ENCODE measurements at places on chromosomes 6 and 20. TPM values are rescaled to one million over a fixed set of nuclear protein-coding genes. Genes with fewer than 3 reads are reported as not detected.

Gene TBX18
- total RNA-seq, result 49.2 TPM

Gene GSTA2
- total RNA-seq, result not detected

Gene FAM209B
- total RNA-seq, result not detected

Gene RIPOR3
- total RNA-seq, result 2.8 TPM

Gene ARHGAP40
- total RNA-seq, result 8.3 TPM

Gene MCHR2
- not detected for total RNA-seq

Gene MUC22
- not detected for total RNA-seq

Gene ADGRF4
- 7.3 TPM for total RNA-seq

Gene FUCA2
- total RNA-seq, result 45.5 TPM

Gene HRH3
- not detected for total RNA-seq

Gene MARCKS
- 64.6 TPM for total RNA-seq

Gene DEFB124
- not detected for total RNA-seq

Gene SMOC2
- total RNA-seq, result 0.73 TPM

Gene TRDN
- not detected for total RNA-seq

Gene MAP7
- total RNA-seq, result 29.5 TPM

Gene TPX2
- total RNA-seq, result 157 TPM

Gene SOBP
- total RNA-seq, result 1.6 TPM

Gene ZNF165
- total RNA-seq, result 6.3 TPM

Gene PTK7
- total RNA-seq, result 49.7 TPM

Gene SLA2
- total RNA-seq, result not detected

Gene SLC24A3
- not detected for total RNA-seq

Gene HLA-DPA1
- 29.2 TPM for total RNA-seq

Gene ZBP1
- 2.9 TPM for total RNA-seq

Gene PPIL6
- 2.5 TPM for total RNA-seq

Gene LY6G6D
- total RNA-seq, result not detected

Gene LGSN
- not detected for total RNA-seq

Gene ABCC10
- total RNA-seq, result 60.4 TPM

Gene RAMACL
- total RNA-seq, result 2.2 TPM

Gene SLC22A2
- not detected for total RNA-seq

Gene TSBP1
- total RNA-seq, result not detected

Gene IL20RA
- total RNA-seq, result 3.1 TPM

Gene RNGTT
- total RNA-seq, result 21.2 TPM

Gene SCUBE3
- total RNA-seq, result 0.47 TPM

Gene RIPPLY2
- total RNA-seq, result not detected

Gene TP53TG5
- total RNA-seq, result 0.52 TPM

Gene RIMS1
- total RNA-seq, result 1.4 TPM

Gene DACT2
- total RNA-seq, result not detected

Gene RPRD1B
- total RNA-seq, result 61.8 TPM

Measured in Calu3 (cell line).